ENCODE measurements at places on chromosomes 13 and 19.

GRCh38 chr19:29372461-29372860 is 153.3 kb upstream of the VSTM2B start:
- no peaks in the 10 kb centered on the region for H3K36me3 ChIP-seq
- no peak for DNase-seq
- H3K27ac ChIP-seq = no peak overlapping the region
- peaks cover 25% of the 10 kb centered on the region for H3K27me3 ChIP-seq
- H3K4me1 ChIP-seq = no peaks in the 10 kb centered on the region
- H3K4me3 ChIP-seq = no peak overlapping the region

DNA sequence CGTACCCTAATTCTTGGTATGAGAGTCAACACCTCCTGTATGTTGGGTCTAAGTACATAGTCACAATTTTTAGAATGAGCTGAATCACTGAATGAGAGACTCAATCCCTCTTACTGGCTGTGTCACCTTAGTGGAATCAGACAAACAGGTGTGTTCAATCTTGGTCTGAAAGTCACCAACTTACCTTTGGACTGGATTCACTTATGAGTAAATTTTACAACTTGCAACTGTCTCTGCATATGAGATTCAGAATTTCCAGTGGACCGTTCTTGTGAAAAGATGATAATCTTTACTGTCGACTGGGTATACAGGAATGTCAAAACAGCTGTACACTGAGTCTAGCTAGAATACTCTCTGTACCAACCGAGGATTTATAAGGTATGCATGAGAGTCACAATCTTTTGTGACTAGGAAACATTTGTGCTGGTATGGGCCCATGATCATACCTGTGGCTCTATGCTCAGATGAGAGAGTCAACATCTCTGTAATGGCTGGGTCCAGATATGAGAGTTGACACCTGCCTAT is 5.9 kb upstream of the ZNF91 start:
- H3K27ac ChIP-seq = no peak overlapping the region
- H3K4me3 ChIP-seq = no peak overlapping the region
- no peaks in the 10 kb centered on the region for H3K27me3 ChIP-seq

- H3K36me3 ChIP-seq = peaks cover 11% of the 10 kb centered on the region
- peak overlapping the region; percentile 75 for H3K27ac ChIP-seq
- peak; percentile 3 for DNase-seq
- H3K27me3 ChIP-seq = no peaks in the 10 kb centered on the region
Observed at GRCh38 chr19:40717880-40718773, 1.2 kb downstream of the ITPKC start.

DNA sequence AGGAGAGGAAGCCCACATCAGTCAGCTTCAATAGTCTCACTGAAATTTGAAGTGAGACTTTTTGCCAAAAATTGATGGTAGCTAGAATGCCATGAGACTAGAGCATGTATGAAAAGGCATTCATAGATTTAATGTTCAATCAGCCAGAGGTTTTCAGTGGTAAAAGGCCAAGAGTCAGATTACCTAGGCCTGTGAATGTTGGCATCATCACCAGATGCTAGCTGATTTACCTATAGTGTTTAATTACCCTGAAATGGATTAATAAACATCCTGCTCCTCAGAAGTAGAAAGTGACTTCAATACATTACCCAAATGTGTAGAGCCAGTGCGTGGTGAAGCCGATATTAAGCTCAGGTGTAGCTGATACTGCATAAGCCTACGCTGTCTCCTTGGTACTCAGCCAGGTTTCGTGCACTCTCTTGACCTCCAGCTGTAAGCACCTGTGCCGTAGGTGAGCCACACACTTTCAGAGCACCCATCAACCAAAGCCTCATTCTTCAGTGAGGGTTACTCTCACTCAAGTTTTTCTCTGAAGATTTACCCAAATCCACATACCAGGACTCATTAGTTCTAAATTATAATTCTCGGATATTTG is 1140.3 kb upstream of the SLC10A2 start:
- H3K4me3 ChIP-seq = no peak overlapping the region
- no peaks in the 10 kb centered on the region for H3K27me3 ChIP-seq
- DNase-seq = no peak
- H3K4me1 ChIP-seq = no peaks in the 10 kb centered on the region
- H3K27ac ChIP-seq = no peak overlapping the region

GRCh38 chr13:73060251-73061160 is 1.7 kb downstream of the KLF5 start:
- peak overlapping the region; percentile 75 for H3K4me3 ChIP-seq
- peaks cover 13% of the 10 kb centered on the region for H3K4me1 ChIP-seq
- no peak for DNase-seq
- no peak overlapping the region for H3K27ac ChIP-seq

- no peak overlapping the region for H3K27ac ChIP-seq
- no peaks in the 10 kb centered on the region for H3K27me3 ChIP-seq
- no peak overlapping the region for H3K4me3 ChIP-seq
- H3K36me3 ChIP-seq = peaks cover 14% of the 10 kb centered on the region
- no peak for DNase-seq
- peaks cover 29% of the 10 kb centered on the region for H3K4me1 ChIP-seq
Observed at GRCh38 chr19:16452325-16452724, 19.4 kb downstream of the EPS15L1 start.

- H3K4me1 ChIP-seq = peaks cover 12% of the 10 kb centered on the region
- H3K27ac ChIP-seq = no peak overlapping the region
- DNase-seq = no peak
- no peak overlapping the region for H3K4me3 ChIP-seq
Observed at GRCh38 chr19:540867-541637, 2.8 kb upstream of the GZMM start.

- no peak overlapping the region for H3K27ac ChIP-seq
- H3K36me3 ChIP-seq = no peaks in the 10 kb centered on the region
- H3K27me3 ChIP-seq = peaks cover 26% of the 10 kb centered on the region
- peaks cover 8% of the 10 kb centered on the region for H3K4me1 ChIP-seq
Observed at GRCh38 chr13:101703838-101704237, 251.4 kb downstream of the ITGBL1 start.

DNA sequence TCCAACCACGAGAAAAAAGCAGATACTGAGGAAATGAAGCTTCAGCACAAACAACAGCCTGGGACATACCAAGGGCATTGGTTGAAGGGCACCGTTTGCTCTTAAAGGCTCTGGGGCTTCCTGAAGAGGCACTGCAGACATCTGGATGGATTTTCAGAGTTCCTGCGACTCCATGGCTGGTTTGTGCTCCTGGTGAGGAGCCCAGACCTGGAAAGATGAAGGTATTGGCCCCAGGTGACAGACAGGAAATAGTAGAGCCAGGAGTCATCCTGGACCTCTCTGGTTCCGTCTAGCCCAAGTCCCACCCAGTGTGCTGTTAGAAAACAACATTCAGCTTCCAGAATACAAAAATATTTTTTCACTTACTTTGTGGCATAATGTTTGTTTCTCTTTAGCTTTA is 6.3 kb downstream of the IL17D start:
- no peak for DNase-seq
- H3K4me1 ChIP-seq = peaks cover 9% of the 10 kb centered on the region
- H3K4me3 ChIP-seq = no peak overlapping the region
- H3K27ac ChIP-seq = no peak overlapping the region

DNA sequence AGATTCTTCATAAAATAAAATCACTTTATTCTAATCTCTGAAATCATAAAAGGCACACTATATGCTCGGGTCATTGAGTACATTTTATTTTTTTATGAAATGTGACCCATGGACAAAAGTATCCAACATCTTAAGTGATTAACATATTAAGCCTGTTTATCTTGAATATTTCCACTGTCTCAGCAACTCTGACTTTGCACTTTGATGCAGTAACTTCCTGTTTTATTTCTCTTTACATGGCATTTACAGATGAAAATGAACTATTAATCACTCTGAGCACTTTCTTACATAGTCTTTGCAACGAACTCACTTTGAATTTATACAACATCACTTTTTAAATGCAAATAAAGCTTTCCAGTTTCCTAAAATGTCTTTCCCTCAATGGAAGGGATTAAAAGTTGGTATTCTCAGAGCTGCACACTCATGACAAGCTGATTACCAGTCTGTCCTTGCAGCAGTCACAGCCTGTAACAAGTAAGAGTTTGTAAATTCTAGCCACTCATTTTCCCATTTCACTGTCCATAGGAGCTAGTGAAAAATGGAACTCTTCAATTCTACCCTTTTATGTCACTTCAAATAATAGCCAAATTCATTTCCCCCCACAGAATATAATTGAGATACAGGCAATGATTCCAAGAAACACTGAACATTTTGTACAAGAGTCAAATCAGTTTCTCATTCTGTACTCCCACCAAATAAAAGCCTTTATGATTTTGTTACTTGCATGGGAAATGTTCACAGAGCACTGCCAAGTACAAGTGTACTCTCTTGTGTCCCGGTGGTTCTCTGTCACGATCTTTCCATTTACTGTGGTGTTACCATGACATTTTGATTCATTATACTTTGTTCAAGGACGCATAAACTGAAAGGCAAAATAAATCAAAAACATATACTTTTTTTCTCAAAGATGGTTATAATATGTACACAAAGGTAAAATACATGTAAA is 1968.9 kb downstream of the PCDH9 start:
- H3K36me3 ChIP-seq = no peaks in the 10 kb centered on the region
- DNase-seq = no peak
- no peak overlapping the region for H3K4me3 ChIP-seq
- H3K27me3 ChIP-seq = no peaks in the 10 kb centered on the region
- H3K4me1 ChIP-seq = no peaks in the 10 kb centered on the region

DNA sequence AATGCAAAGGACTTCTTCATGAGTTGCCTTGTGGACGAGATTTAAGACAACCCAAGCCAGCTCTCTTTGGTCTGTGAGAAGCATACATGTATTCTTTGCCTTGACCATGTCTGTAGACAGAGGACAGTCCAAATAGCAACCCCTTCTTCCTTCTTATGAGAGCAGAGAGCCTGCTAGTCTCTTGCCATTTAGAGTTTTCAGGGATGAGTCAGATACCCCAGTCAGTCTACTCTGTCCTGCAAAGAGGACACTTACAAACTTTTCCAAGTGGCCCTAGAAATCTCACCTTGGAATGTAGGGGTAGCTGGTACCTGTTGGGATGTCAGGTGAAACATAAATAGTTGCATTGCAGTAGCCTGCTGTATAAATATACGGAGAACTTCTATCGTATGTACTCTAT is 36.7 kb downstream of the DNAJC3 start:
- no peak overlapping the region for H3K27ac ChIP-seq
- H3K36me3 ChIP-seq = peaks cover 59% of the 10 kb centered on the region
- H3K4me3 ChIP-seq = no peak overlapping the region
- no peaks in the 10 kb centered on the region for H3K27me3 ChIP-seq
- no peak for DNase-seq

GRCh38 chr13:109834973-109835720 is 48.8 kb upstream of the IRS2 start:
- peaks cover 50% of the 10 kb centered on the region for H3K27me3 ChIP-seq
- DNase-seq = no peak
- H3K4me3 ChIP-seq = no peak overlapping the region
- H3K4me1 ChIP-seq = peaks cover 3% of the 10 kb centered on the region

GRCh38 chr13:53301449-53301848 is 272.8 kb downstream of the OLFM4 start:
- DNase-seq = no peak
- H3K4me1 ChIP-seq = no peaks in the 10 kb centered on the region
- H3K4me3 ChIP-seq = no peak overlapping the region
- peaks cover 2% of the 10 kb centered on the region for H3K27me3 ChIP-seq

DNA sequence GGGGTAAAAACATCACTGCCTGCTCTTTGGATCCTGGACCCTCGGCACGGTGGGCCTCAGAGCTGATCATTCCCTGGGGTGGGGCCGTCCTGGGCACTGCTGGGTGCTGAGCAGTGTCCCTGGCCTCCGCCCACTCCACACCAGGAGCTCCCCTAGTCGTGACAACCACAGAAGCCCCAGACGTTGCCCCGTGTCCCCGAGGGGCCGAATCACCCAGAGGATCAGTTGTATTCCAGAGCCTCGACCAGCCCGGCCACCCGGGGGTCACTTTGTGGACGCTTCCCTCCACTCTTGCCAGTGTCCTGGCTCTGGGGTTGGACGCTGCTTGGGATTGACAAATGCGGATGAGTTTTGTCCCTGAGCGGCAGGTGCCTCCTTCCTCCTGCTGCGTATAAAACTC is 10.2 kb downstream of the C2CD4C start:
- H3K27ac ChIP-seq = no peak overlapping the region
- peaks cover 3% of the 10 kb centered on the region for H3K36me3 ChIP-seq

DNA sequence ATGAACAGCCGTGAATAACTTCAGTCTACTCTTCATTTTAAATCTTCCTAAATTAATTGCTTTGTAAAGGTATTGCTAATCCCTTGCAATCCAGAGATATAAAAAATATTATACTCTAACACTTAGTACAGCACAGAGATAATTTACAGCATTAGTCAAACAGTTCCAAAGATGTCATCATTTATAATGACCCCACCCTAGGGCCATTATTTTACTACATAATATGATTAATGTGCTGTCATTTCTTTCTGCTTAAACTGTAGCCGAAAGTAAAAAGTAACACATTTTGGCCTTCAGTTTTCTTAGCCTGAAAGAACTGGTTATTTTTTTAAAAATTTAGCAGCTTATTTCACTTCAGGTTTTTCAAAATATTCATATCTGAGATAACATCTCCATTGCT is 256.3 kb upstream of the RFC3 start:
- DNase-seq = no peak
- no peak overlapping the region for H3K4me3 ChIP-seq
- H3K27ac ChIP-seq = no peak overlapping the region

GRCh38 chr19:46009530-46010510 is 13.0 kb downstream of the PGLYRP1 start:
- H3K36me3 ChIP-seq = peaks cover 16% of the 10 kb centered on the region
- H3K27me3 ChIP-seq = peaks cover 10% of the 10 kb centered on the region
- H3K4me3 ChIP-seq = no peak overlapping the region

- H3K4me1 ChIP-seq = peaks cover 81% of the 10 kb centered on the region
- H3K27me3 ChIP-seq = no peaks in the 10 kb centered on the region
- peaks cover 10% of the 10 kb centered on the region for H3K36me3 ChIP-seq
- no peak for DNase-seq
- H3K27ac ChIP-seq = no peak overlapping the region
Observed at GRCh38 chr13:98487522-98487921, 89.4 kb downstream of the STK24 start.

- DNase-seq = no peak
- no peaks in the 10 kb centered on the region for H3K4me1 ChIP-seq
- H3K27ac ChIP-seq = no peak overlapping the region
- H3K4me3 ChIP-seq = no peak overlapping the region
- no peaks in the 10 kb centered on the region for H3K36me3 ChIP-seq
Observed at GRCh38 chr13:113834496-113835200, 29.2 kb downstream of the GAS6 start.

- no peaks in the 10 kb centered on the region for H3K27me3 ChIP-seq
- H3K27ac ChIP-seq = no peak overlapping the region
- no peak for DNase-seq
- H3K4me3 ChIP-seq = no peak overlapping the region
Observed at GRCh38 chr19:56351208-56351607, 36.6 kb upstream of the ZSCAN5A start.

DNA sequence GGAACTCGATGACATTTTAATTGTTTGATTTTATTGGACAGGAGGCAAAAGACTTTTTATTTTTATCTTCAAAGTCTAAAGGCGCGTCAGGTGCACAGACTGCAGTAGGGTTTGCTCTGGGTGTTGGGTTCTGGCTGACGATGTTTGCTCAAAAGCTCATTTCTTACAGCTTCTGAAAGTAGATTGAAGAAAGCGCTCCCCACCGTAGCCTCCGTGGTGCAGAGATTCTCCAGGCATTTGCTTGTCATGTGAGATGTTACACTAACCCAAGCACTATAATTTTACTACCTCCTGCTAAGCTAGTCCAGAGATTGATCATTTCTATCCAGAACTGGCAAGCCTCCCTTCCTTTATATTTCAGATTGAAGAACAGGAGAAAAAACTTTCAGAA is 14.5 kb upstream of the ATP11A start:
- H3K4me1 ChIP-seq = peaks cover 1% of the 10 kb centered on the region
- H3K36me3 ChIP-seq = no peaks in the 10 kb centered on the region
- no peak overlapping the region for H3K4me3 ChIP-seq
- H3K27ac ChIP-seq = no peak overlapping the region

- H3K27me3 ChIP-seq = no peaks in the 10 kb centered on the region
- no peak overlapping the region for H3K27ac ChIP-seq
- no peak for DNase-seq
- no peaks in the 10 kb centered on the region for H3K4me1 ChIP-seq
Observed at GRCh38 chr13:113098162-113098732, 7.3 kb upstream of the F7 start.
